CD4-positive, alpha-beta T cell treated with Interferon alpha-2 for 1 hour (primary cell): ENCODE measurements at places on chromosomes 12 and 14.
A peak's percentile ranks its signal among the peaks of the same experiment; 100 is the strongest.

GRCh38 chr14:66701813-66702212 lies 193.9 kb downstream of the GPHN start:
- no peak for DNase-seq

GRCh38 chr14:31926123-31926522 lies 151.0 kb upstream of the ARHGAP5 start:
- DNase-seq: no peak

DNA sequence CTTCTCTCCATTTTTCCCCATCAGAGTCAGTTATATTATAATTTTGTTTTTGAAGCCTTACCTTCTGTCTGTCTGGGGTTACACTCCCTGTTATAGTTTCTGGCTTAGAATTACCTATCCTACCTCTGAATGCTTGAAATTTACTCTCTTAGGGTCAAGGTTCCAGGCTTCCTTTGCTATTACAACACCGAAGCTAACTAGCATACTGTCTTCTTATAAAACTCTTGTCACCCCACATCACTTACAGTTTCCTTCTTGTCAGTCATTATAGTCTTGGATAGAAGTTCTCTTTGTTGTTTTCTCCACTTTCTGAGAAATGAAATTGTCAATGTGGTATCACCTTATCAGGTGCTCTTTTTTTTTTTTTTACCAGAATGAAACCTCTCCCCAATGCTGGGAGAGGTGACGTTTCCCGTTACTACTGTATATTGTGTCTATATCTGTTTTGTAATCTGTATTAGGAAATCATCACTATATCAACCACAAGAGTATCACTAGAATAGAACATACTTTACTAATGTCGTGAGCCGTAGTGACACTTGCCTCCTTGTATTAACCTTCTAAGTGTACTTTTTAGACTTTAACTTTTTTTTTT lies 69.2 kb upstream of the PSMA6 start:
- DNase-seq: peak; percentile 58

DNA sequence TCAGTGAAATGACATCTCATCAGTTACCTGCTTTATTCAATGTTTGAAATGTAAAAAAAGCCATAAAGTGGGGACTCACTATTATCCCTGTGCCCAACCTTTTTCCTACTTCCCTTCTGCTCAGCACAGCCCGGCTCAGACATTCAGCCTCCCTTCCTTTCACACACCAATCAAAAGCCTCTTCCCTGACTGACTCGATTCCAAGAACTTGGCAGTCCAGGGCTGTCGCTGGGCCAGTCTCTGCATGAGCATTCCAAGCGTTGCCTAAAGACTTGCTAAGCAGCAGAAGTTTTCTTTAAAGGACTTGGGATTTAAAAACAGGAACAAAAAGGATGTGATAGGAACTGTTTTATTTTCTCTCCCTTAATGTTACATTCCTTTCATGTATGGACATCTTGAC lies 22.7 kb downstream of the ITPR2 start:
- DNase-seq: no peak

DNA sequence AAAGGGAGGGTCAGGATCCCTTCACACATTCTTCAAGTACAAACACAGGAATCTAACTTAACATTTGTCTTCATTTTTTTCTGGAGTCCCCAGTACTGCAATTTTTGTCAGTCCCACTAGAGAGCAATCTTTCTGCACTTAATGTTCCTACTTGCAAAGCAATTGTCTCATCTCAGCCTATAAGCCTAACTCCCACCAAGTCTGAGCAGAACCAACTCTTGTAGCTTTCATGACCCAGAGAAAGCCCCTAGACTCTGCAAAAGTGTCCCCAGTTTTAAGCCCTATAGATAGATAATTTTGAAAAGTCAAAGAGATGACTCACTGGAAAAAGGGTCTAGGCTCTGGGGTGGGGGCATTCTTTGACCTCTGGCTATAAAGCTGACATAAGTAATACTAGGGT lies 1.8 kb upstream of the ZBTB39 start:
- no peak for DNase-seq

- no peak for DNase-seq
Measured at GRCh38 chr14:69664865-69665526, 53.6 kb downstream of the SUSD6 start.

DNA sequence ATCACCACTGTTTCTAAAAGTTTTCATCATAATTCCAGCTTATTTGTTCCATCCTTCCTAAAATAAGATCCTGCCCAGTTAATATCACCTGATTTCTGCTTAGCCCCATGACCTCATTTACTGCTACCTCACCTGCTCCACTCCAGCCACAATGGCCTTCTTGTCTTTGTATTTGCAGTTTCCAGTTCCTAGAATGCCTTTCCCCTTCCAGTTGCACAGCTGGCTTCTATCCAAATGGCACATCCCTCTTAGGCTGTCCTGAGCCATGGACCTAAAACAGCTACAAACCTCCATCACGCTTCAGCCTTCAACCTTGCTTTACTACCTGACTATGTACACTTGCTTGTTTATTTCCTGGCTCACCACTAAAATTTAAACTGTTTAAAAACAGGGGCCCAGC lies 6.5 kb upstream of the LGMN start:
- no peak for DNase-seq

DNA sequence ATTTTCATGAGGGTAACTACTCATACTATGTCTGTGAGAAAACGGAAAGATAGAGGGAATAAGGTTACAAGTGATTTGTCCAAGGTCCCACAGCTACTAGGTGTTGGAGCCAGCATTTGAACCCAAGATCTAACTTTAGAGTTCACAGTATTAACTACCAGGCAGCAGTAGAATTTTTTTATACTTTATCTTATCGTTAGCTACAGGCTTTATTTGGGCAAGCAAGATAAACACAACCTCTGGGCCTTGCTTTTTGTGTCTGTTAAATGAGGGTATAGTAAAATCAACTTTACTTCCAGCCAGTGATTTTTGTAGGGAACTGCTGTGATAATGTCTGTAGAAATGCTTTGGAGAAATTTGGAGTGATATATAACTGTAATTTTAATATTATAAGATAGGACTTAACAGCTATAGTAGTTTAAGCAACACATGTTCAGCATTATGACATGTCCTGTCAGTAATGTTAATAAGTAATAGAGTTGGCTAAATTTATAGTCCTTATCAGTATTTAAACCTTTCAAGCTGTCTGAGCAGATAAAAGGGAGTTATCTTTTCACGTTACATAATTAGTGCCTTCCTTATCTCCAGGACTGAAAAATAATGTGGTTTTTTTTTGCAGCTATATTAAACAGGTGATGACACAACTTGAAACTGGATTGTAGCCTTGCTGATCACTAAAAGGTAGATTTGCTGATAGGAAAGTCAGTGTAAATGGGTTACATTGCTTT lies 12.8 kb downstream of the LEMD3 start:
- no peak for DNase-seq

DNA sequence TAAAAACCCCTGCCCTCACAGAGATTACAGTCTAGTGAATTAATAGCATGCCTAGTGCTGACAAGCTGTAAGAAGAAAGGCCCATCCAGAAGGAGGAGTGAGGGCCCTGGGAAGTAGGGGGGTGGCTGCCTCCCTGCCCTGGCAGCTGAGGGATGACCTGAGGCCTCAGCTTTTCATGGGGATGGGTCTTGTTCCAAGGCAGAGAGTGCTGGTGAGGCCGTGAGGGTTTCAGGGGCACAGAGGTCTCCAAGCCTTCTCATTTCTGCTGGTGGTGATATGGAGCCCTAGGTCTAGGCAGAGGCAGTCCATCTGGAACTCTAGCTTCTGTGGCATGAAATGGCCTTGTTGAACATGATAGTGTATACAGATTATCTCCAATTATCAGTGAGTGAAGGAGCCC lies 114.4 kb downstream of the ZFP36L1 start:
- DNase-seq: no peak

DNA sequence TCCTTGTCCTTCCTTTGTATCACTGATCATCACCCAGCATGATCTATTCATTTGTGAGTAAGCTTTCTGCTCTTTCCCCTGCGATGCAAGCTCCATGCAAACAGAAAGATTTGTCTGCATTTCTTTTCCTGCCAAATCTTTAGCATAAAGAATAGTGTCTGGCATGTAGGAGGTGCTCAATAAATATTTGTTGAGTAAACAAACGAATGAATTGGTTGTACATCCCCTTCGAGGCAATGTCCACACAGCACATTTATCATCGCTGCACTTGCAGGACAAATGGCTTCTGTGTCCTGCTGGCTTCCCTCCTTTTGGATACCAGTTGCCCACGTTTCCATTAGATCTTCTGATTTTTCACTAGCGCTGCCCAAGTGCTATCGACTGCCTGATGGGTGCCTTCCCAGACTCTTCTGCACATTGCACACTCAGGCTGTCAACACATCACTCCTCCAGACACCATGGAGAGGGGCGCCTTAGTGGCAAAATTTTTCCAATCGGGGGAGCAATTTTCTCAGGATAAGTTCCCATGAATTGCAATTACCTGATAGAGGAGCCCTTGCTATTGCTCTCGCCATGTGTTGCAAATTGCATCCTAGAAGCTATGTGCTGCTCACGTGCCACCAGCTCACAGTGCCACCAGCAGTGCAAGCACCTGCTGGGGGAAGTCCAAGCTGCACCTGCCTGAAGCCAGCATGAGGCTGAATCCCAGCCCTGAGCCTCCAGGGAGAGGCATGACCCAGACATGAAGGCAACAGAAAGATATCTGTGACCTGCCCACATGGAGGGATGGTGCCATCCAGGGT lies 206.6 kb downstream of the KIF26A start:
- DNase-seq: no peak

GRCh38 chr14:104072586-104072985 lies 12.9 kb upstream of the ASPG start:
- DNase-seq: no peak

DNA sequence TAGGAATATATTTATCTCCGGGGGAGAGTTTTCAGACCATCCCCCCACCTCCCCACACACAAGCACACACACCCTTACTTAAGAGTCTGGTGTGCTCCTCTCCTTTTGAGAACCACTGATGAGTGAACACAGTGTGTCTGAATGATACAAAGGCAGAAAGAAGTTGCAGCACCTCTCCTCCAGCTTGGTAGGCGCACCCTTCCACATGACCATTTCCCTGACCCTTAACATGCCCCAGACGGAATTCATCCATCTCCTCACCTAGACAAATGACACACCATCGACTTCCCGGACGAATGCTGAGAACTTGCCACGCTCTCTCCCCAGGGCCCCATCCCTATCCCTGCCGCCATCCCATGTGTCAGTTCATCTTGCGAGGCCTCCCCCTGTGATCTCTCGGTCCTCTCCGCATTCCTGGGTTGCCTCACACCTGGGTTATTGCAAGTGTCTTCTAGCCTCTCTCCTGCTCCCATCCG lies 3.9 kb downstream of the TNFRSF1A start:
- peak; percentile 23 for DNase-seq

DNA sequence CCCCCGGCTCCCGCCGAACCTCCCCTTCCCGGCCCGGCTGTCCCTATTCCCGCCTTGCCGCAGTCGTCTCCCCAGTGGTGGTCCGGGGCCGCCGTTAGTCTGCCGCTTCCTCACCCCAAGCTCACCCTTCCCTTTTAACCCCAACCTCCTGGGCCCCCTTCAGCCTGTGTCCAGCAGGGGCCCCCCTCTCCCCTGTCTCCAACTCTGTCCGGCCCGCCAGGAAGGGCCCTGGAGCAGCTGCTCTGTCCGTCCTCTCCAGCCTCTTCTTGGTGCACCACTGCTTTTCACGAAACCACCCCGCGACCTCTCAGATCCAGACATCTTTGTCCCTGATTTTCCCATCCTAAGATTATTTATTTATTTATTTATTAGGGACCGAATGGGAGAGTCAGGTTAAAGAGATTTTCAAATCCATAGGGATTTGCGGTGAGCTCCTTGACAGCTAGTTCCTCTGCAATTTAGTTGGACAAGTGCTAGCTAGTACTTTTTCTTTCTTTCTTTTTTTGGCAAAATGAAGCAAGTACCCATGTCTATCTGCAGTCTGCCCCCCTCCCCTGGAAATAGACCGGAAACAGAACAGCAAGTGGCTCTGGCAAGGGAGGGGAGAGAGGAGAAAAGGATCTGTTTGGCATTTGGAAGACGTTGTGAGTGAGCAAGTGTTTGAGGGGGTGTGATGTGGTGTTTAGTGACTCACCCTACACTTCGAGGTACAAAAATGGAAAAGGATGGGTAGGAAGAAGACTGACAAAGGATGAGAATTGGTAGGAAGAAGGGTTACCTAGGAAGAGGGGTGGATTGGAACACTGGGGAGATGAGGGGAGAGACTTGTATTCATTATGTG lies 632 bp downstream of the UBR7 start:
- peak; percentile 29 for DNase-seq

DNA sequence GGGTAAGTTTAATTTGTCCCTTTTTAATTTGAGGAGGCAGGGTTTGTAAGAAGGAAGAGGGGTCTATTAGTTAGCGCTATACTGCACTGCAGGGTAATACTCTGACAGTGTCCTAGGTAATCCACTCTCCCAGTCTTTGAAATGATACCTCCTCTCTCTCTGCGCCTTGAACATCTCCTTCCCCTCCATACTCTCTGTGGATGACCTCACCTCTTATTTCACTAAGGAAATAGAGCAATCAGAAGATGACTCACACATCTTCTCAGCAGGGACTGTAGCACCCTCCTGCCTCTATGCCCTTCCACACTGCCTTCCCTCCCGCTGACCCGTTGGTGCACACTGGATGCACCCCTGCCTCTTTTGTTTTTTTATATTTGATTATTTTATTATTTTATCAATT lies 94.2 kb downstream of the GRIP1 start:
- no peak for DNase-seq

DNA sequence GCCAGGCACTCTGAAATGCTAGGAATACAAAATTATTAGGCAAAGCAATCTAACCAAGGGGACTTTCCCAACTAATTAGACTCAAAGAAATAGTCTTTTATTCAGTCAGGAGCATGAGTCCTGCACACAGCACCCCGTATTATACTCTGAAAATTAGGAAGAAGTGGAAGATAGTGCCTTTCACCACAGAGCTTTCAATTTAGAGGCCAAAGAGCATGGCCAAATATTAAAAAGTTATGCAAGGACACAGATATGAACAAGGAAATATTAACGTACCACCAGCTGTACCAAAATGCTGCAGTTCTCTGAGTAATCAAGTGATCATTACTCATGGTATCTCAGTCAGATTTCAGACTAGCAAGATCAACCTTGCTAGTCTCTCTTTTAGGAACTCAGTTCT lies 22.6 kb upstream of the MDM2 start:
- no peak for DNase-seq

- no peak for DNase-seq
Measured at GRCh38 chr12:101277443-101277842, 2.5 kb upstream of the UTP20 start.
